ENCODE measurements at places on chromosomes 16 and 17.

GRCh38 chr17:40577611-40578065, 12.4 kb upstream of the CCR7 start:
- no peak for DNase-seq

- no peak for DNase-seq
Observed at GRCh38 chr16:50742576-50743200, 802 bp downstream of the CYLD start.

DNA sequence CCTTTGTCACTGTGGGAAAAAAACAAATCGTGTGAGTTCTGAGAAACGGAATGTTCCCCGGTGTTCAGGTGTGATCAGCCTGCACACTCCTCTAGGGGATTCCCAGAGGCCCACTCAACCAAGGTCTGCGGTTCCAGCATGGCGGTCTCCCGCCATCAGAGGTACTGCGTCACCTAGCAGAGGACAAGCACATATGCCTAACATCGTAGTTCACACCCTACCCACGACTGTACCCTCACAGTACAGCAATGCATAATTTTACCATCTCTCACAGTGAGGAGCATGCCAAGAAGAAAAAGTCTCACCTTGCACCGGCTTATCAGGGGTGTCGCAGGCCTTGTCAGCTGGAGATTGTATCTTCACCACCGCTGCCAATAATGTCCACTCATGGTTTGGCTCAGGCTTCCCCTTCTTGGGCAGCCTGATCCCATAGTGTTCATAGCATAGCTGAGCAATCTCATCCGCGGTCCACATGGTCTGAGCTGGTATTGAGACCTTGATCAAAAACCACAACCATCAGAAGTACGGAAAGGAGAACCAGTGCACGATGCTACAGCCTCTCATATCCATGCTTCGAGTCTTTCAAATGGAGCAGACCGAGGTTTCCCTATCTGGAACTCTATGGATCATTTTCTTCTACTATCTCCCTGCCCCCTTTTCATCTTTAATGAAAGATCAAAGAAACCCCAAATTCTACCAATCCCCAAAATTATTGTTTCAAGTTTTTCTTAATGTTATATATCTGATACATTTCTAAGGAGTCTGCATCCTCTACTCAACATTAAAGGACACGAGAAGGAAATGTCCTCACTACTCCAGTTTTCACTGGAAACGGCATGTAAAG, 2.5 kb downstream of the ADAT1 start:
- no peak for DNase-seq

DNA sequence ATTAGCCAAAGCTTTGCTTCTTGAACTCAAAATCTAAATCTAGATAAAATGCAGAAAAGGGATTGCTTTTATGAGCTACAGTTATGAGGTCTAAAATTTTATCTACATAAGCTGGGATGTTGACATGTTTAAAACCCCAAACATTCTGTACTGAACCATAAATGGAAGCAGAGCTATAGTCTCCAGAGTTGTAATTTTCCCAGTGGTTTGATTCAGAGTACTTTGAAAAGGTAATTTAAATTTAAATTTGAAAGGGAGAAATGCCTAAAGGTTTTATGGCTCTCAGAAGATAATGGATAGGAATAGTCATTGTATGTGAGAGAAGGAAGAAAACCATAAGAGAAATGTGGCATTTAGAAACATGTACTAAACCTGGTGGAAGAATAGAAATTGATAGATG, 163.2 kb downstream of the PPM1E start:
- no peak for DNase-seq

DNA sequence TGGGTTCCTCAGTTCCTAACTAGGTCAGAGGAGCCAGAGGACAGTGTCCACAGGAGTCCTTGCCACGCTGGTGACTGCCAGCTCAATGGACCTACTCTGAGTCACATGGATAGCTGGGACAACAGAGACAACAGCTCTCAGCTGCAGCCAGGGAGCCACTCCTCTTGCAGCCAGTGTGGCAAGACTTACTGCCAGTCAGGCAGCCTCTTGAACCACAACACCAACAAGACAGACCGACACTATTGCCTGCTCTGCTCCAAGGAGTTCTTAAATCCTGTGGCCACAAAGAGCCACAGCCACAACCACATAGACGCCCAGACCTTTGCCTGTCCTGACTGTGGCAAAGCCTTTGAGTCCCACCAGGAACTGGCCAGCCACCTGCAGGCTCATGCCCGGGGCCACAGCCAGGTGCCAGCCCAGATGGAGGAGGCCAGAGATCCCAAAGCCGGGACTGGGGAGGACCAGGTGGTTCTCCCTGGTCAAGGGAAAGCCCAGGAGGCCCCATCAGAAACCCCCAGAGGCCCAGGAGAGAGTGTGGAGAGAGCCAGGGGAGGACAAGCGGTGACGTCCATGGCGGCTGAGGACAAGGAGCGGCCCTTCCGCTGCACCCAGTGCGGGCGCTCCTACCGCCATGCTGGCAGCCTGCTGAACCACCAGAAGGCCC, 6.7 kb downstream of the ZNF646 start:
- no peak for DNase-seq

DNA sequence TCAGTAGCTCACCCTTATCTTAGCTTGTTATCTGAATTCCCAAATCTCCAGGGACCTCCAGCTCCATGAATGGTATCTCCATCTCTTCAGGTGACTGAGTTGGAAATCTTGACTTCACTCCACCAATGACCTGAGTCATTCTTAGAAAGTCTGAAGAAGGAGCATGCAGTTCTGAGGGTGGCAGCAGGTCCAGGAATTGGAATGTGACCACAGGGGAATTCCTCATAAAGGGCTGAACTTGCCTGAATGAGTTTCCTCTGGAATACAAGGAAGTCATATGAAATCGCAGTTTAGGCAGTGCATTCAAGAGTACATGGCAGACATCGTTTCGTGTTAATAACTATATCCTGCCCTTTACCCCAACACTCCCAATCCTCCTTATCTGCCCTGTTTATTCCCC, 12.5 kb upstream of the PYY start:
- DNase-seq: no peak

GRCh38 chr16:66695471-66695934, 1.0 kb downstream of the CMTM4 start:
- peak; percentile 52 for DNase-seq

DNA sequence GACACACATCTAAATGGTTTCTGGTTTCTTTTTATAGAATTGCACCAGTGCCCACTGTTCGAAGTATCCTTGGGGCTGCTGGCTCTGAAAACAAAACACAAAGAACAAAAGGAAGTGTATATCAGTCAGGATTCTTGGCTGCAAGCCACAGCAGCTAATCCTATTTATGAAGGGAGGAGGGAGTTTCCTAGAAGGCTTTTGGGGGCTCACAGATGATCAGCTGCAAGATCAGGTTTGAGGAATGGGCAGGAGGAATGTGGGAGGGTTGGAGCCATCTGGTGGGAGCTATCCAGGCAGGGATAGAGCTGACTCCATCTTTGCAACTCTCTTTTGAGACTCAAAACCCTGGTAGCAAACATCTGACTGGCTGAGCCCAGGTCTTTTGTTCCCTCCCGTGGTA, 118.3 kb upstream of the EEF2KMT start:
- no peak for DNase-seq

GRCh38 chr17:14950686-14951085, 314.4 kb downstream of the PMP22 start:
- no peak for DNase-seq

DNA sequence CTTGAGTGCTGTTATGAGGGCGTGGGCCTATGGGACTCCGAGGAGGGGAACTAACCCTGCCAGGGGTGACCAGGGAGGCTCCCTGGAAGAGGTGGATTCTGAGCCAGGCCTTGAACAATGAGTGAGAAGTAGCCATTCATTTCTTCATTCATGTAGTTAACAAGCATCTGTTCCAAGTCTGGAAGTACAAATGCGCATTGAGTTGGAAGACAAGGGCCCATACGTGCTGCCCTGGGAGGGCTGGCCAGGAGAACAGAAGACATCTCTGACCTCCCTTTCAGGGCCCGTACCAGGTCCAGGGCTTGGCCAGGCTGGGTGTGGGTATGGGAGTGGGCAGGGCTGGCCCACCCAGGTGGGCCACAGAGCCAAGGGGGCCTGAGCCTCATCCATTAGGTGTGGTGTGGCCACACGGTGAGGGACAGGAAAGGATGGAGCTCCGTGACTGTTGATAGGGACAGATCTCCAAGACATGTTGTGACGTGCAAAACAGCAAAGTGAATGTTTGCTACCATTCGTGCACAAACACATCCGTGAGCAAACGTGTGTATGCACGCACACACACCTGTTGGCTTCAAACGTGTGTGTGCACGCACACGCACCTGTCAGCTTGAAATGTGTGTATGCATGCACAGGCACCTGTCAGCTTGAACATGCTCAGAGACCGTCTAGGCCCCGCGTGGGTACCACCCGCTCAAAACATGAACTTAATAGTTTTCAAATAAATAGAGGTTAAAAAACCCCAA, 46.8 kb downstream of the ZDHHC7 start:
- DNase-seq: no peak

DNA sequence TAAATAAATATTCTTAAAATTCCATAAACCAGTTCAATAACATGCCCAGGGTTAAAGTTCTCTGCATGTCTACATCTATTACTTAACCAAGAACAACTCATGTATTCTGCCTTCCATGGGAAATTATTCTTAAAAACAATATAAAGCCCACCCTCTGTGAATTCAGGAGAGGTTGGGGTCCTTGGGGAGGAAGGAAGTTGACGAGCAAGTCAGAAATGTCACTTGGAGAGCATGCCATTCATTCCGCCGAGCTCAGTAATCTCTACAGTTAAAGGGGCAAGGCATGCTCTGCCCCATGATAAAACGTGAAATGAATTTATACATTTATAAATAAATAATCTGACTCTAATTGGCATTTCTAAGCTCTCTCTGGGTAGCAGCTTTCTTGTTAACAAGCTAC, 405.1 kb downstream of the TOX3 start:
- no peak for DNase-seq

DNA sequence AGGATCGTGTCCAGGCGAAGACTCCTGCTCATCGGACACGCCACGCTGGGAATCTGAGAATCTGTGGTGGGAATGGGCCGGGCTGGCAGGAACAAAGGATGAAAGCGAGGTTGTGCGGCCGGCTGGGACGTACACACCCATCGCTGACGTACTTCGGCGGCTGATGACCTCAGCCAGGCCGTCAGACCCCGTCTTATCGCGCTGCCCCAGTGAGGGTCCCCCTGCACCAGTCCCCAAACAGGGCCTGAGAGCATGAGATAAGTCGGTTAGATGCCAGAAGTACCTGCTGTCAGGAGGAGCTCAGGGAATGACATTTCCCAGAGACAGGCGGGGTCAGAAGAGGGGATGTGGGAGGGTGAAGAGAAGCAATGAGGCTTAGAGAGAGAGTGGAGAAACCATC, 16.0 kb upstream of the SP6 start:
- no peak for DNase-seq

- DNase-seq: no peak
Observed at GRCh38 chr16:59729613-59730012, 995.5 kb upstream of the GOT2 start.

GRCh38 chr17:2181206-2181896, 122.2 kb downstream of the SMG6 start:
- DNase-seq: peak; percentile 64

DNA sequence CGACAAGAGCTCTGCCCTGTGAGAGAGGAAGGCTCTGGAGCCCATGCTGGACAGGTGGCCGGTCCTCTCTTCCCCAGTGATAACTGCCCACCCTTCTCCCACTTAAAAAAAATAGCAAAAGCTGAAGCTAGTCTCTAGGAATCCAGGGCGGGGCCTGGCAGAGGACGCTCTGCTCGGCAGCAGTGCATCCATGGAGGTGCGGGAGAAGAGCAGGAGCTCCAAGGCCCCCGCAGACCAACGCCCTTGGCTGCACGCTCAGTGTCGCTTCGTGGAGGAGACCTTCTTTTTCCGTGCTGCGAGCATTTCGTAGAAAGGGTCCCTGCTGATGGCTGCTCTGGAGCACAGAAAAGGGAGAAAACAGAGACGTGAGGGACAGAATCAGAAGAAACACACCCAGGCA, 98.6 kb upstream of the DNAH17 start:
- DNase-seq: no peak

DNA sequence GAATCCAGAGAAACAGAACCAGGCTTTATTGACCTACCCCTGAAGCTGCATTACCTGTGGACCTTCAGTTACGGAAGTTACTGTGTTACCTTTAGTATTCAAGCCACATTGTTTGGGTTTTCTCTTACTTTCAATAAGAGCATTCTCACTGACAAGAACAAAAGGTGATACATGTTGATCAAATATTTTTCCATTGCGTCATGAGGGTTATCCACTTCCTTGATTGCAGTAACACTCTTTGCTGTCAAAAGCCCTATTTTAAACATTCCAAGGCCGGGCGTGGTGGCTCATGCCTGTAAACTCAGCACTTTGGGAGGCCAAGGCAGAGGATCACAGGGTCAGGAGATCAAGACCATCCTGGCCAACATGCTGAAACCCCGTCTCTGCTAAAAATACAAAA, 28.6 kb upstream of the PAFAH1B1 start:
- DNase-seq: no peak

DNA sequence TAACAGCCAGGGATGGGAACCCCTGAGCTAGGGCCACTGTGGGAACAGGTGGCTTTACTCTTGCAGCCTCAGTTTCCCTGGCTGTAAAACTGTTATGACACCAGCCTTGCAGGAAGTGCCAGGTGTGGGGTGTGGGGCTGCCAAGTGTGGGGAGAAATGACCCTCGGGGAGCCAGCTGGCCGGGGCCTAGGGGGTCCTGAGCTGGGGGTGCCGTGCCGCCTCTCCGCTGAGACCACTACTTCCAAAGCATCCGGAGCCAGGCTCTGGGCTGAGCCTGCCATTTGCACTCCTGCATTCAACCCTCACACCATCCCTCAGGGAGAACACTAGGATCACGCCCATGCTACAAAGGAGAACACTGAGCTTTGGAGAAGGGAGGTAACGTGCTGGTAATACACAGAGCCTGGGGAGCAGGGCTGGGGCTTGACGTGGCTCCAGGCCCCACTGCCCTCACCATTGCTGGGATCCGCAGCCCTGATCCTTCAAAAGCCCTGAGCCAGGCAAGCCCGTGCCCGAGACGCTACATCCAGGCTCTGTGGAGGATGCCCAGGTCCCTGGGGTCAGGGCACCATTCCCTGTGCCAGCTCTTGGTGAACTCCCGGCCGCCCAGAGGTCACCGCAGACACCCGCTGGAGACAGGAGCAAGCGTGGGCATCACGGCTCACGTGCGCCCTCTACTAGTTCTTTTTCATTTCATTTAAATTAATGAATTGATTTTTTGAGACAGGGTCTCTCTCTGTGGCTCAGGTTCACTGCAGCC, 28.8 kb upstream of the GINS2 start:
- DNase-seq: no peak
